ENCODE measurements at places on chromosomes 7 and 10.

GRCh38 chr10:131181456-131181855, 130.1 kb downstream of the TCERG1L start:
- DNase-seq = no peak

- no peak for DNase-seq
Measured at GRCh38 chr7:77182261-77182660, 17.4 kb downstream of the FGL2 start.

DNA sequence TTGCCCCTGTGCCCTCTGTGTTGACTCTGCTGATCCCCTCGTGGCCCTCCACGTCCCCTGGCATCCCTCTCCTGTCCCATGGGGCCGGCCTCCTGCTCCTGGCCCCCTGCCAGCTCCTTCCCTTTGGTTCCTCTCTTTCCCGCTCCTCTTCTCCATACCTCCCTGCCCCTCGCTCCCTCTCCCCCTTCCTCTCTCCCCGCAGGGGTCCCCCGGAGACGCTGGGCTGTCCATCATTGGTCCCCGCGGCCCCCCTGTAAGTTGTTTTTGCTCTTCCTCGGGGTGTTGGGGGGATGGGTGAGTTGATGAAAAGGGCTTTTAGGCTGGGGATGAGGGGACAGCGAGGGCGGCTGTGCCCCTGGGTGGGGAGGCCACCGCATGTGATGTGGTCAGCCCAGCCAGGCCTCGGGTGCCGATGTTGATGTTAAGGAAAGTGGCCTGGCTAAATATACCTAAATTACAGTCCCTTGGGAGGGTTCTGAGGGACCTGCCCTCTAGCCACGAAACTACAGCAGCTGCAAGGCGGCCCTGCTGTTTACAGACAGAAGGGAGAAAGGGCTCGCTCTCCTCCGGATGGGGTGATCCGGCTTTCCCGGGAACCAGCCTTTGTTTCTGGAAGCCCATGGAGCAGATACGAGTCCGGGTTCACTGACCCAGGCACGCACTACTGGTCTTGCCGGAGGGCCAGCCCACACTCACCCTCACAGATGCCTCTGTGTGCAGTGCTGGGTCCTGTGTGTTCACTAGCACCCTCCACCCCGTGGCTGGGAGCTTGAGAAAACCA, 78.8 kb downstream of the COL13A1 start:
- DNase-seq = no peak

GRCh38 chr7:129144834-129145668, 544 bp downstream of the TSPAN33 start:
- DNase-seq = no peak

DNA sequence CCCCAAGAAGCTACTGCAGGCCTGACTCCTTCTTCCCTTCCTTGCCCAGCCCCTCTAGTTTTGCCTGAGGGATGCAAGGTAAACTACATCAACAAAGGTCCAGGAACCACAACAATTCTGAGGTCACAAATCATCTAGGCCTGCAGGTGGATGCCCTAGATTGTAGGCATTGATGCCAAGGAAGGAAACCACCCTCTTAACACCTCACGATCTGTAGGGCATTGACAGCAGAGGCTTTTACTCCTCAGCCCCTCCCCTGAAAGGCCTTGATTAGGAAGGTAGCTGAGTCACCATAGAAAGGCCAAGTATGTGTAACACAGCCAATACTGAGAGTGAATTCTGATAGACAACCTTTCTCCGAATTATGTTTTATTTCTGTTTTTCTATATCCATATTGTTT, 46.7 kb upstream of the FAM3C start:
- no peak for DNase-seq

- DNase-seq = no peak
Measured at GRCh38 chr10:3094609-3095036, 27.3 kb downstream of the PFKP start.

DNA sequence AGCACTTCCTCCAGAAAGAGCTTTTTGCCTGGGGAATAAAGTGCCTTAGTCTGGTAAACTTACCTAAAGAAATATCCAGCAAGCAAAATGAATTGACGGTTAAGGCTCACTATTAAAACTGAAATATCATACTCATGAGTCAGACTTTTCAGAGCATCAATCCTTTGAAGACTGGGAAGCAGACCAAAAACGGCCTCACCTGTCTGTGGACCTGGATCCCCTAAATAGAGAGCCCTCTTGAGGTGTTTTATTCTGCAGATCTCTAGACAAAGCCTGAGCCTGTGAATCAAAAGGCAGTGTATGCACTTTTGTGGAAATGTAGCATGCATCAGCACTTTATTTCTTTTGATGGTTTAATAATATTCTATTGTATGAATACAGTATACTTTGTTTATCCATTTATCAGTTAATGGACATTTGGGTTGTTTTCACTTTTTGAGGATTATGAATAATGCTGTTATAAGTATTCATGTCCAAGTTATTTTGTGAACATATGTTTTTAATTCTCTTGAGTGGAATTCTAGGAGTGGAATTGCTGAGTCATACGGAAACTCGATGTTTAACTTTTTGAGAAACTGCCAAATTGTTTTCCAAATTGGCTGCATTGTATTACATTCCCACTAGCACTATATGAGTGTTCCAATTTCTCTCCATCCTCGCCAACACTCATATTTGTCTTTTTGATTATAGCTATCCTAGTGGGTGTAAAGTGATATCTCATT, 449.0 kb upstream of the IGFBP3 start:
- DNase-seq = peak; percentile 90

- DNase-seq = no peak
Measured at GRCh38 chr10:114271075-114271778, 32.2 kb downstream of the VWA2 start.

GRCh38 chr7:43249823-43250145, 137.3 kb downstream of the HECW1 start:
- DNase-seq = no peak

DNA sequence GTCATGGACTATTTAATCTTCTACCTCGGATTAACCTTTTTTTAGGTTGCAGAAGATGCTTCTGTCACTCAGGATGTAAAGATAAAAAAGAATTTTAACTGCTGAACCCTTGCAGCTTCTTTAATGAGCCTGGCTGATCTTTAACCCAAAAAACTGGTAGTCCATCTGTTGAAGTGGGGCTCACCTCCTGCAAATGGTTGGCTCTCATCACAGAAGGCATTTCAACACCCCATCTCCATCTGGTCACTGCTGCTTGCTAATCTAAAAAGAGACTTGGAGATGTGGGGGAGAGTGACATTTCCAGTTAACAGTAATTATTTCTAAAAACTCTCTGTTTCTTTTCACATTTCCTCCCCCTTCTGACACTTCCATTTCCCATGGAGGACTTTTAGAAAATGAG, 208.6 kb downstream of the LHFPL3 start:
- DNase-seq = no peak

- no peak for DNase-seq
Measured at GRCh38 chr7:122595885-122596284, 103.0 kb downstream of the RNF133 start.

DNA sequence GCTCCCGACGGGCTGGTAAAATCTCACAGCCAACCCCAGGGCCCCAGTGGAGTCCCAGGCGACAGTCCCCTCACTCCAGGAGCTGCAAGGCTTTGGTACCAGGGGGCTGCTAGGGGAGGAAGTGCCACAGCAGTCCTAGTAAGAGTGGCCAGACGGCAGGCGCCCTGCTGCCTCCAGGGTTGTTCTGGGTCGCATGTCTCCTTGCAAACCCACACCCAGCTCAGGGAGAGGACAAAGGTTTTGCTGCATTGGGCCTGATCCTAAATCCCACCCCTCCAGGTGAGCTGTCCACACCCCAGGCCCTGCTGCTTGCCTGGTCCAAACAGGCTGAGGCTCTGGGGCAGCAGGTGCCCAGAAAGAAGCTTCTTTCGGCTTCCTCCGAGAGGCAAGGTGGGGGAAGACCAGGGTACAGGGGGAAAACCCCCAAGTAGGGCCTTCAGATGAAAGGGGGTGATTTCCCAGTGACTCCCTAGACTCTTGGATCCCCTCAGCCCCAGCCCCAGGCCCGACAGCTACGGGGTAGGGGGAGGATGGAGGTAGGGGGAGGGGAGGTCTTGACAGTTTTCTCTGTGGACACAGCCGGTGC, 4.2 kb upstream of the KCP start:
- no peak for DNase-seq

GRCh38 chr7:18356191-18356645, 139.3 kb upstream of the HDAC9 start:
- no peak for DNase-seq

DNA sequence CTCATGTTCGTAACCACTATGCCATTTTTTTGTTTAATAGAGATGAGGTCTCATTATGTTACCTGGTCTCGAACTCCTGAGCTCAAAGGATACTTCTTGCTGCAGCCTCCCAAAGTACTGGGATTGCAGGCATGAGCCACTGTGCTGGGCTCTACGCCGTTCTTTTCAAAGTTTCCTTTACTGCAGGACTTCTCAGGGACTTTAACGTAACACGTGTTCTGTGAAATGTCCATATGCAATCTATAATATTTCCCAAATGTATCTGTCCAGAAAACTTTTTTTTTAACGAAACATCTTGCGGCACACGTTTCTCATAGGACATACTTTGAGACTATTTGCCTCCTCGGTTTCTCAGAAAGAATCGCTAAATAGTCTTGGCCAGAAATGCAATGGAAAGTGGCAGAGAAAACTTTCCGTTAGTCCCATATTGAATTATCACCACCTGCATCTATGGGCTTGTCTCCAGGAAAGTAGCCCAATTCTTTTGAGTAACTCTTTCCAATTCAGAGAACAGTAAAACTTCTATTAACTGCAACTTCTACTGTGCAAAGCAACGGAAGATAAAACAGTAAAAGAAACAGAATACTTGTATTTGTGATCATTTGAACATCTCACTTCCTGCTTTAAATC, 96.3 kb downstream of the ELMO1 start:
- no peak for DNase-seq

- DNase-seq = peak; percentile 21
Measured at GRCh38 chr10:128274938-128275337, 148.7 kb upstream of the MKI67 start.

- DNase-seq = no peak
Measured at GRCh38 chr7:55055479-55055878, 36.7 kb downstream of the EGFR start.

GRCh38 chr7:47454069-47454973, 127.6 kb downstream of the TNS3 start:
- DNase-seq = no peak

DNA sequence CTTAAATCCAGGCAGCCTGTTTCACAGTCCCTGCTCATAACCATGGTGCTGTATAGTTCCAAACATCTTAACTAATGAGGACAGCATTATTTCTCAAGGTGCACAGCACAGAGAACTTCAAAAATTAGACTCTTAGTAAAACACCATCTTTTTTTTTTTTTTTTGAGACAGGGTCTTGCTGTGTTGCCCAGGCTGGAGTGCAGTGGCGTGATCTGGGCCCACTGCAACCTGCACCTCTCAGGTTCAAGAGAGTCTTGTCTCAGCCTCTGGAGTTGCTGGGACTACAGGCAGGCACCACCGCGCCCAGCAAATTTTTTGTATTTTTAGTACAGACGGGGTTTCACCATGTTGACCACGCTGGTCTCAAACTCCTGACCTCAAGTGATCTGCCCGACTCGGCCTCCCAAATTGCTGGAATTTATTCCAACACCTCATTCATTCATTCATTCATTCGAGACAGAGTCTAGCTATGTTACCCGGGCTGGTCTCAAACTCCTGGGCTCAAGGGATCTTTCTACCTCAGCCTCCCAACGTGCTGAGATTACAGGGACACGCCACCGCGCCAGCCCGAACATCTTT, 507 bp upstream of the TMEM254 start:
- no peak for DNase-seq

GRCh38 chr10:91589658-91590035, 43.2 kb downstream of the PPP1R3C start:
- no peak for DNase-seq

- no peak for DNase-seq
Measured at GRCh38 chr10:76082232-76082631, 650.8 kb downstream of the LRMDA start.

DNA sequence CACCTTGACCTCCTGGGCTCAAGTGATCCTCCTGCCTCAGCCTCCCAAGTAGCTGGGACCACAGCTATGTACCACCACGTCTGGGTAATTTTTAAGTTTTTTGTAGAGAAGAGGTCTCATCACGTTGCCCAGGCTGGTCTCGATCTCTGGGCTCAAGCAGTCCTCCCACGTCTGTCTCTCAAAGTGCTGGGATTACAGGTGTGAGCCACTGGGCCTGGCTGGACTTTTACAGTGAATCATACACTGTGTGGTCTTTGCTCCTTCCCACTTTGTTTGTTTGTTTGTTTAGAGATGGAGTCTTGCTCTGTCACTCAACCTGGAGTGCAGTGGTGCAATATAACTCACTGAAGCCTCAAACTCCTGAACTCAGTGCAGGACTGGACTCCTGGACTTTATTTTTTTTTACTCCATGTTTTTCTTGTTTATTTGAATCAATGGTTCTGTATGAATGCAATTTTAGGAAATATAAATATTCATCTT, 12.5 kb downstream of the PPIA start:
- no peak for DNase-seq
